NCI-H2171 (cell line): ENCODE measurements at places on chromosomes 11 and 22.

GRCh38 chr22:32564170-32565001, 89.8 kb downstream of the FBXO7 start:
- no peak for DNase-seq

GRCh38 chr11:28086569-28086968, 21.4 kb downstream of the KIF18A start:
- no peak for DNase-seq

DNA sequence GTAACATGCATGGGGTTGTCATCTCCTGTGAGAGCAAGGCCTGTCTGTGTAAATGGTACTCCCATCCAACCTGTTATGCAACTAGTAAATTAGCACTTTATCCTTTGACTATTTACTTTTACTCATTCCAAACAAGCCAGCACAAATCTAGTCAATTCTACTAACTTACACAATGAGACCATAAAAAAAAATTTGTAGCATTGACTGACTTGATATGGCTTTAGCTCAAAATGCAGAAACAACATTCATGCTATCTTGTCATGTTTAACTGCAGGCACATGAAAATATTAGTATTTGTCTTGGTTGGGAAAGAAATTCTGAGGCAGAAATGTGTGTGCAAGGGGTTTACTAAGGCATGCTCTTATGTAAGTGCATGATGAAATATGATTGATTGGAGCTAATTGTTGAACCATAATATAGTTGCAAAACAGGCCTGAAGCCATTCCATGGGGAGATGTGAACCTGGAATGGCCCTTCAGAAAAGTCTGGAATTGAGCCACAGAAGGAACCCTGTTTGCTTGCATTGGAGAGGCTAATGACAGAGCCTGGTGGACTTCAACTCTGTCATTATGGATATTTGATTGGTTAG, 2.5 kb downstream of the SLC22A25 start:
- no peak for DNase-seq

GRCh38 chr11:125214601-125215565, 50.3 kb downstream of the PKNOX2 start:
- no peak for DNase-seq

DNA sequence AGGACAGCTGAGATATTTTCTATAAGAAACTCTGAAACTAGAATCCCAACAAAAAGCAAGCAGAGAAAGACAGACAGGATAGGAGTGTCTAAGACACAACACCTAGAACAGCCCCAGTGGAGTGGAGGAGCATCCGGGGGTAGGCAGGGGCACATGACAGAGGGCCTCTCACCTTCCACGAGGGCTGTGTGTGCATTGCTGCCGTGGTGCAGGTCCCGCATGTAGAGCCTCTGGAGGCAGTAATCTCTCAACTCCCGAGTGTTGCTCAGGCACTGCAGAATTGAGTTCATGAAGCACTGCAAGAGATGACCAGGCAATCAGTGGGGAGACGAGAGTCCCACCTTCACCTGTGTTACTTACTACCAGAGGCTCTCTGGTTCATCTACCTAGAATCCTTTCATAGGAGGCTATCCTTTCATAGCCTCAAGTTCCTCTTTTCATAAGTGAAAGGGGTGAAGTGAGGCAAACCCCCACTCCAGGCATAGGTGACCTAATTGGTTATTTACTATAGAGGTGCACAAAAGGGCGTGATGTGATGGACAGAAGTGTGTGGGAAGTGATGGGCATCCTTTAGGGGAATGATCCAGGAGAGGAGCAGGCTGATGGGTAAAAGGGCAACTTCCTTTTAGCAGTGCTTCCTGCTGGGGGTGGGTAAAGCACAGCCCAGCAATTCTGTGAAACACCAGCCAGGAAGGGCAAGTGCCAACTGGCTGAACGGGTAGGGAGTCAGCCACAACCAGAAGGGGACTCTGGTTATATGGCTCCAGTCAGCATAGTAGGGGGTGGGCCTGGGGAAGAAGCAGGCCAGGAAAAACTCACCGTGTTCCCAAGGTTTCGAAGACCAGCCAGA, 13.1 kb upstream of the MFRP start:
- DNase-seq, result no peak

GRCh38 chr22:37357446-37358075, 69.7 kb downstream of the ELFN2 start:
- DNase-seq, result no peak

GRCh38 chr11:64533501-64533900, 57.5 kb upstream of the SLC22A12 start:
- DNase-seq, result no peak

GRCh38 chr11:26254378-26254777, 77.6 kb upstream of the ANO3 start:
- no peak for DNase-seq

DNA sequence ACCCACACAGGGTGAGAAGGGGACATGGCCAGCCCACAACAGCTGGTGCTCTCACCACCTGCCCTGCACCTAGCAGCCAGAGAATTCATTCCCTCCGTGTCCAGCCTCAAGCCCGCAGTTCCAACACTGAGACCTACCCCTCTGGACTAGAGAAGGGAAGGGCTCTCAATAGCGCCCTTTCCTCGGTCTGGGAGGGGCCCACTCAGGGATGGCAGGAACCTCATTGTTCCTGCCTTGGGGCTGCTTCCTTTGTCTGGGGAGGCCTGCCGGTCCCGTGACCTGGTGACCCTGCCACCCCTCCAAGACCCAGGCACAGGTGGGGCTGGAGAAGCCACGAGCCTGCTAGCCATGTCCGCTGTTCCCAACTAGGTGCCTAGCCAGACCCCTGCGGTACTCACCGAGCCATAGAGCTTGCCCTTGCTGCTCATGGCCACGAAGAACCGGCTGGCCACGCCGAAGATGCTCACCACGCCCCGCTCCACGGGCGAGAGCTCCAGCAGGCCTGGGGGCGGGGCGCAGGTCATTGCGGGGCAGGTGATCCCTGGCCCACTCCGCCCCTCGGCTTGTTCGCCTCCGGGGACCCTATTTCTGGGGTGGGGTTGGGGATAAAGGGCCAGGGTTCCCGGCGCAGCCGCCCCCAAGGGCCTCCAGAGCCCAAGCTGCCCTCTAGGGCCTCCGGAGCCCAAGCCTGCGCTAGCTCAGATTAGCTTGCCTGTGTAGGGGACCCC, 1.4 kb downstream of the FGF4 start:
- no peak for DNase-seq

DNA sequence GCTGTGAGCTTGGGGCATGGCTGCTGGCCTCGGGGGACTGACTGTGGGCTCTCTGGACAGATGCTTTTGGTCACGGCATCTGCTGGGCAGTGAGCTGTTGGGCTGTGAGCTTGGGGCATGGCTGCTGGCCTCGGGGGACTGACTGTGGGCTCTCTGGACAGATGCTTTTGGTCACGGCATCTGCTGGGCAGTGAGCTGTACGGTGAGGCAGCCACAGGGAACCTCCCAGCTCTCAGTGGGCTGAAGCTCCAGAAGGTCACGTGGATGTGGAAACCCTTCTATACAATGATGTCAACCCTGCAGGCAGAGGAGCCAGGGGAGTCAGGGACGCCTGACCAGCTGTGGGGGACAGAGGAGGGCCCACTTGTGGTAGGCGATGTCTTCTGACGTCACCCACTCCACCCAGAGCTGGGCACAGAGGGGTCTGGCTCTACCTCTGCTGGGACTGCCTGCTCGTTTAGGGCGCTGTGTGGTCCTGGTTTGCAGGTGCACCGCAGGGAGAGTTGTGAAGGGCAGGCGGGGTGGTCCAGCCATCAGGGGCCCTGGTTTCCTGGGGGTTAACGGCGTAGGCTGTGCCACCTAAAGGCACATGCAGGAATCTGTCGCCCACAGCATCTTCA, 1331.3 kb downstream of the BRD1 start:
- no peak for DNase-seq

- DNase-seq, result no peak
Observed at GRCh38 chr11:18650859-18651557, 16.9 kb upstream of the SPTY2D1 start.

GRCh38 chr11:128625746-128626145, 38.4 kb upstream of the ETS1 start:
- DNase-seq, result no peak

DNA sequence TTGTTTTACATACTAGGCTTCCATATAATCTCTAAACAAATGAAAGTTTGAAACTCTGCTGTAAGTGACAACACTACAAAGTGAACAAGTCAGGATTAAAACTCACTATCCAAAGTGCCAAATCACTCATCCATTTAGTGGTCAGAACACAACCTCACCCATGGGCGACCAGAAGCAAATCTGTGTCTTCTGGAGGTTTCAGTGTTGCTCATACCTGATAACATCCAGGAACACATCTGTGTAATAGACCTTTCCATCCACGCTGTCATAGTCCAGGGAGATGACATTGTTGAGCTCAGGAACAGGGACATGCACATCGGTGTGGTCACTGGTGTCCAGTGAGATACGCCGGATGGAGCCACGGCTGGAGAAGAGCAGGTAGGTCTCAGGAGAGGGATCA, 28.5 kb upstream of the CKAP5 start:
- DNase-seq, result no peak

DNA sequence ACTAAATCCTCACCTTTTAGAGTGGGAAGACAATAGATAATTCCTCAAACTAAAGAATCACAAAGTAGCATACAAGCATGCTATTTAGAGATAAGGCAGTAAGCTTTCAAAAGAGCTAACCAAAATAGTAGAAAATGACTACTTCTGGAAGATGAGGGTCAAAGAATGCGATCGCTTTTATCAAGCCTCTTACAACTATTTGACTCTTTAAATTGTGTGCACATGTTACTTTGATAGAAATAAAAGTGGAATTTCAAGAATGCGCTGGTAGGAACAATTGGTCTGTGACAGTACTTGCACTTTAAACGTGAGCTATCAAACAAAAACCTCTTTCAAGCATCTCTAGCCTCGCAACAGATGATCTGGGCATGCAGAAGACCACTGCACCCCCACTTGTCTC, 97.3 kb downstream of the COMMD9 start:
- DNase-seq, result no peak

GRCh38 chr11:41533761-41534160, 74.3 kb upstream of the LRRC4C start:
- DNase-seq, result no peak

DNA sequence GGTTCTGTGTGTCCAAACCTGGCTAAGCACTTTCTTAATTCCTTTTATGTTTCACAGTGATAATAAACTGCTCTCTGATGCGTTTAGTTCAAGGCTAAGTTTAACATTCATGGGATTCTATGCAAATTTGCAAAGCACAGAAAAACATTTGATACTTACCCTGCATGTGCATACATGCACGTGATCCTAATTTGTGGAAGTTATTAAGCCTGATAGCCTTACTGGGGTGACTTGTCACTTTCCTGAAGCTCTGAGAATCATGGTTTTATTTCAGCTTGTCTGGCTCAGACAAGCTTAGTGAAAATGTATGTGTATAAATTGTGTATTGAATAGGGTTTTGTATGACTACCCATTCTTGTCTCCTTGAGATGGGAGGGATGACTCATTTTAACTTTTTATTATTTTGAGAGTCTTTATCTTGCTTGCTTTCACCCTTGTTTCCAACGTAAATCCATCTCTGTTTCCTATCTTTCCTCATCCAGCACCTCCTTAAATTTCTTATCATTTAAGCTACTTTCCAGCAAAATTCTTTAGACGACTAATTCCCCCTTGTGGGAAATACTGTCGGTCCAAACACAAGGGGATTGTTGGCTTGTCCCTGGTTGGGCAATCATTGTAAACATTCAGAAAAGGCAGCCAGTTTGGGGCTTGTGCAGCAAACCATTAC, 167.1 kb downstream of the C11orf91 start:
- DNase-seq, result no peak

- no peak for DNase-seq
Observed at GRCh38 chr22:36954251-36955014, 41.0 kb downstream of the CSF2RB start.

GRCh38 chr22:24807284-24807950, 1.4 kb downstream of the SGSM1 start:
- no peak for DNase-seq

- DNase-seq, result no peak
Observed at GRCh38 chr11:41431784-41432183, 27.7 kb downstream of the LRRC4C start.

- DNase-seq, result no peak
Observed at GRCh38 chr11:131979364-131979763, 608.9 kb downstream of the NTM start.

DNA sequence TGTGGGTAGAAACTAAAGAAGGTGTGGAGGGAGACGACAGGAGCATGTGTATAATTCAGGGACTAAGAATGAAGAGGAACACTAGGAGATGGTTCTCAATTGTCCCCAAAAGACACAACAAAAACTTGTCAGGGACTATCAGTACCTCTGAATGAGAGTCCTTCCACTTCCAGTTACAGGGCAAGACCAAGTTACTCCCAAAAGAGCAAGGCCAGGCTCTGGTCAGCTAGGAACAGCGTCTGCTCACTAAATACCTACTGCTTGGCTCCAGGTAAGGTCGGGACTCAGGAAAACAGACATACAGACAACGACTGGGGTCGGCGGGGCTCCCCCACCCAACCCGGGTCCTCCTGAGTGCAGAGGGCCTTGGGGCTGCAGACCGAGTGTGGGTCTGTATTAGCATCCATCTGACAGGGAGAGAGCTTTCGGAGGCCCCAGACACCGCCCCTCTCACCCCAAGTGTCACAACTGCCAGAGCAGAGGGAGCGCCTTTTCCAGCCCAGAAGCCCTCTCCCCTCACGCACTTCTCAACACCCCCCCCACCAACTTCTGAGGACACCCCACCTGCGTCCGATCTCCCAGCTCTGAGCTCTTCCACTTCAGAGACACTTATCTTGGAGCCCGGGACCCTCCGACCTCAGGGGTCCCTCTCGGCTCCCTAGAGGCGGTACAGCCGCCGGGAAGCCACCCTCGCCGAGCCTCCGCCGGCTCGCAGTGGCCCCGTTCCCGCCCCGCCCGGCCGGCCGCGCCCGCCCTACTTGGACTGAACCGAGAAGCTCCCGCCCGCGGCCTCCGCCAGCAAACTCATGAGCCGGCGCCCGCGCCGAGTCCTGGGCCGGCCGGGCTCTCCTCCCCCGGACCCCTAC, 522 bp downstream of the RHOG start:
- DNase-seq, result no peak

DNA sequence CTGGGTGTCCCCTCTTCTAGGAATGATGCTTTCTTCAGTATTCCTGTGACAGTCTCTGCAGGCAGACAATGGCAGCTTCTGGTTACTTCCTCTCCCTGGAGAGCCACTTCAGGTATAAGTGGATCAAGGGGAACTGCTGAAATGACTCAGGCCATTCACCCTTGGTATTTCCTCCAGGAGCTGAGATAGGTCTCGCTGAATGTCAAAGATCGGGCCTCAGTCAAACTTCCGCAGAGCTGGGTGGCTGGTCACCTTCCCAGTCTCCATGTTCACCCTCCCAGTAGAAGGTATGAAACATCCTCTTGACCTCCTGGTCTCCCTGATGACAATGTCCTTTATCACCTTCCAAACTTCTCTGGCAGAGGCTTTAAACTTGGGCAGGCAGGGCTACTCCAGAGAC, 1.8 kb upstream of the ANKK1 start:
- no peak for DNase-seq

GRCh38 chr11:124832571-124832970, 32.4 kb upstream of the MSANTD2 start:
- no peak for DNase-seq

DNA sequence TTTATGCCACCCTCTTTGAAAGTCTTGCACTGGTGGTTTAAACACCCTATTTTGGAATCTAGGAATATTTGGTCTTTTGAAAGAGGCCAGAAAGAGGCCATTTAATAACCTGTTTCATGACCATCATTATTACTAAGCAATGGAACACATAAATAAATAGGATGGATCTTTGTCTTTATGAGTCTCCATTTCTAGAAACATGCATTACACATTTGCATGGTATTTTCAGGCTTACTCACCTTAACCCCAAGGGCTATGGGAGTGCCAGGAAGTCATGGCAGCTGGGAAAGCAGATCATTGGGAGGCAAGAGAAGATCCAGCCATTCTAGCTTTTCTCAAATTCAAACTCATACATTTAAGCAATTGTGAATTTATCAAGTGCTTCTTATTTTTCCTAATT, 185.8 kb upstream of the POU2AF2 start:
- DNase-seq, result no peak
